Thoracic aorta (tissue), 2 donors: ENCODE measurements at places on chromosomes 6 and 20.

GRCh38 chr6:22892452-22892851, 323.1 kb downstream of the HDGFL1 start:
- DNase-seq, result no peak

- no peak for DNase-seq
Observed at GRCh38 chr6:81793821-81794475, 41.5 kb upstream of the TENT5A start.

GRCh38 chr6:168162366-168162765, 83.4 kb upstream of the FRMD1 start:
- no peak for DNase-seq

GRCh38 chr6:42293386-42293977, 75.8 kb upstream of the MRPS10 start:
- no peak for DNase-seq

DNA sequence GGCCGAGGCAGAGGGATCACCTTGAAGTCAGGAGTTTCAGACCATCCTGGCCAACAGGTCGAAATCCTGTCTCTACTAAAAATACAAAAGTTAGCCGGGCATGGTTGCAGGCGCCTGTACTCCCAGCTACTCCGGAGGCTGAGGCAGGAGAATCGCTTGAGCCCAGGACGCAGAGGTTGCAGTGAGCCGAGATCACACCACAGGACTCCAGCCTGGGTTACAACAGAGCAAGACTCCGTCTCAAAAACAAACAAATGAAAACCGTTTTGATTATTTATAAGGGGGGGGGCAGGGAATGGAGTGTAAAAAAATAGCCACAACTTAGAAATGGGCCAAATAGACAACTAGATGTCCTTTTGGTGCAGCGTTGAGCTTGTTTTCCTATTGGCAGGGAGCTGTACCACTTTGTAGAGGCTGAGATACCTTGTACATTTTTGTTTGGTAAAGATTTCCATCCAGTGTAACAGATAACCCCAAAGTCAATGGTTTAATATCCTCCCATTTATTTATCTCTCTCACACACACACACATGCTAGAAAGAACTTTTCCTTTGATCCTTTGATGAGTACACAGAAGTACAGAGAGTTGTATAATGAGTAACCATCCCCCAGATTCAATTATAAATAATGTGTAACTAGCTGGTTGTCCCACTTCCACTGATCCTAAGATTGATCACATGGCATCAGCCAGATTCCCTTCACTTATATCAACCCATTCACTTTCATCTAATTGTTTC, 477.5 kb downstream of the PRKN start:
- no peak for DNase-seq

DNA sequence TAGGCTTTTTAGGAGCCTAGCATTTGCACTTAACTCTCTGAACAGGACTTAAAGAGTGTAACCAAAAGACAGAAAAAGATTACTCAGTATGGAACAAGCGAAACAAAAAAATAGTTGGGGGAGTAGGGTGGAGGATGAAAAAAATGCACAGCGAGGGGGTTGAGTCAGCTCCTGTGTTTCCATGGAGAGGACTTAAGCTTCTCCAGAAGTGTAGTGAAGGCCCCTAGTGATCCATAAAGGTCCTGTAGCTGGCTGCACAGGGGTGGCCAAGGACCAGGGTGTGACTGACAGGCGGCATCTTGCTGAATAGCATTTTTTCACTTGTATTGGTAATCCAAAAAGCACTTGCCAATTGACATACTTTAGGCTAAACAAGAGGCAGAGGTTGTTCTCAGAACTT, 533.9 kb downstream of the RFPL4B start:
- DNase-seq, result no peak

GRCh38 chr6:33634946-33635345, 13.8 kb downstream of the ITPR3 start:
- no peak for DNase-seq

DNA sequence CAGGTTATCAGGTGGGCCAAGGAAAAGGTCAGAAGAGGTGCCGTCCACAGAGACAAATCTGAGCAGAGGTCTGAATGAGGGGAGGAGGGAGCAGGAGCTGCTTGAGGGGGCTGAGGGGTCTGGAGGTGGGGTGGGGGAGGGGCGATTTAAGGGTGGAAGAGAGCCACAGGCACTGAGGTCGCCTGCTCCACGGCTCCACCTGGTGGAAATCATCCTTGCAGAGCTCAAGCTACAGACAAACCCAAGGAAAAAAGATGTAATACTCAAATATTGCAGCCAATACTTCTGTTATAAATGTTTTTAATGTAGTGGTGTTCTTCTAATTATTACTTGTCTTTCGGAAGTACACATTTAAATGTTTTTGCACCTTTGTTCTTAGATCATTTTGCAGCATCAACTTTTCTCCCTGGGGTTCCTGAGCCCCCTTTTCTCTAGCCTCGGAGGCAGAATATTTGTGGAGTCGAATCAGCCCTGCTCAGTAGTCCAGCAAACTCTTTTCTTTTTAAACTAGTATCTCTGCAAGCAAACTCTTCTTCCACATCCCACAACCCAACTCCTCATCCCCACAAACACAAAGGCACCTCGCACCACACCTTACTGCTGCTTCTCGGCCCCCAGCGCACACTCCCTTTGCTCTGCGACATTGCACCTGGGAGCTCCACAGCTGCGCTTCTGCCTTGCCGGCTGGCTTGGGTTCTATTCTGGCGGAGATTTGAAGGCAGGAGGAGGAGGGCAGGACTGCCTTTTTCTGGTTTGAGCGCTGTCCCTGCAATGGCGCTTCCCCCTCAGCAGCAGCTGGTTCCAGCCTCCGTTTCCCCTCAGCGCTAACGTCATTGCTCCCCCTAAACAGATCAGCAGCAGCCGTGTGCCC, 51.0 kb upstream of the TFAP2A start:
- DNase-seq, result no peak

GRCh38 chr6:169990095-169991030, 238.9 kb downstream of the ERMARD start:
- DNase-seq, result no peak

GRCh38 chr6:83770910-83771309, 62.0 kb upstream of the SNAP91 start:
- no peak for DNase-seq

DNA sequence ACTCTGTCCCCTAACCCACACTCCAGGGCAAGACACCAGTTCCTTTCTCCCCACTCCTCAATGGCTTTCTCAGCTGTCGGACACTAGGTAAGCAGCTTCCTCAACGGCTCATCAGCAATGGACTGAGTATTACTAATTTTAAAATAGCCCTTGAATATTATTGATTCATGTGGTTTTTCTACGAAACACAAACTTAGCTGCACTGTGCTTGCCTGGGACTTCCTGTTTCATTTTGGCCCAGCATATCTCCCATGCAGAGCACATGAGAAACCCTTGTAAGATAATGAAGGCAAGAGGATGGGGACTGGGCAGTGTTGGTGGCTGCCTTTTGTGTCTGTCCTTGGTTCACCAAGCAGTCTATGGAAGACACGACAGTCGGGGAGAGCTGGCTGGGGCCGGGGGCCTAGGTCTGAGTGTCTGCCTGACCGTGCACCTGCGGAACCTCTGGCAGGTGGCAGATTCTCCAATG, 48.9 kb downstream of the RNASET2 start:
- DNase-seq, result no peak

- no peak for DNase-seq
Observed at GRCh38 chr20:19758133-19758500, at the start of gene RIN2. TSS of gene RIN2 (plus strand) at chr20:19758258. CDS start at chr20:19889602, 131,344 bp downstream.

- no peak for DNase-seq
Observed at GRCh38 chr6:53168516-53169267, 20.1 kb upstream of the GCM1 start.

GRCh38 chr6:147715035-147715434, 206.5 kb downstream of the SAMD5 start:
- DNase-seq, result no peak

GRCh38 chr20:334578-334977, 9.2 kb downstream of the SOX12 start:
- no peak for DNase-seq

DNA sequence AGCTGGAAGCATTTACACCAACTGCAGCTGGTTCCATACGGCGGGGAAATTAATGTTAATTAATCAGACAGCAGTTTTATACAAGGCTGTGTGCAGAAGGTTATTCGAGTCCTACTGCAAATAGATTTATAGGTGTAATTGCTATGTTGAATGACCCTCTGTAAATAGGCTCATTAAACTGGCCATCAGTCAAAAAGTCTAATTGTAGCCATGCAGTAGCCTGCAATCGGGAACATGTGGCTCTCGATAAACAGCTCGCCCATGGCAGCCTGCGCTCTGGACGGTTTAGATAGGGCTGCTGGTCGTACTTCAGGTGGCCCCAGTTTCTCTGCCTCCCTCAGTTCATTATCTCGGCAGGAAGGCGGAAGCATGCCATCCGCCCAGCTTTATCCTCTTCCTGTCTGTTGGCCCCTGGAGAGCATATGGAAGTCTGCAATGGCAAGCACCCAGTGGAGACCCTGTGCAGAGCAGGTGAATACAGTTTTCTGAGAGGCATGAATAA, 143.2 kb downstream of the MBOAT1 start:
- DNase-seq, result no peak

DNA sequence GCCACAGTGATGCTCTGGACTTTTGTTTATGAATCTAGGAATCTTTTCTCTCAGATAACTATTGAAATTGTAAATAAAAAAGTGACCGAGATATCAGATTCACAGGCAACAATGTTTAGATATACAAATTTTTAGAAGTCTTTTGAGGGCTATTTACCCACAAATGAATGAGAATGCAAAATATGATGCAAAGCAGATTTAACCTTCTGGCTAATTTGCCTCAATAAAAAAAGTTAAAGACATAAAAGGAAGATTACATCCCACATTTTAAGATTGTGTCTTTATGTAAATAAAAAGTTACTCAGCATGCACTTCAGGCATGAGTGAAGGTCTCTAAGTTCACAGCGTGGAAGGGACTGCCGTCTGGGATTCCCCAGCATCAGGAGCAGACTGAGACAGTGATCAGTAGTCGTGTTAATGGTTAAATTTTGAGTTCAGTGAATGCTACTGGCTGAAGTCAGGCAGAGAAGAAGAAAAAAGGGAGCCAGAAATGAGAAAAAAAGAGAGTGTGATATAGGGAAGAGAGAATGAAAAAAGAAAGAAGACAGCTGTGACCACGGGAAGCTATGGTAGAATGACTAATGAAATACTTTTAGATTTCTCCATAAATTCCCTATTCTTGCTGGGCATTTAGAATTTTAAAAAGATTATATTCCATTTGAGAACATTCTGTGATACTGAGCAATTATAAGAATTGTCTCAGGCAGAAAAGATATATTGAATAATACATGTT, 93.6 kb downstream of the MYB start:
- DNase-seq, result no peak
